ENCODE measurements at places on chromosomes 3 and 15. TPM values are rescaled to one million over a fixed set of nuclear protein-coding genes. Genes with fewer than 3 reads are reported as not detected.

STRC gene
- total RNA-seq = 0.42 TPM

SPTBN5 gene
- 0.84 TPM for total RNA-seq

HSPBAP1 gene
- 8.3 TPM for total RNA-seq

RTP3 gene
- total RNA-seq = not detected

- no peak for DNase-seq
Measured at GRCh38 chr3:116444115-116444747, 1.1 kb downstream of the LSAMP start.

DNA sequence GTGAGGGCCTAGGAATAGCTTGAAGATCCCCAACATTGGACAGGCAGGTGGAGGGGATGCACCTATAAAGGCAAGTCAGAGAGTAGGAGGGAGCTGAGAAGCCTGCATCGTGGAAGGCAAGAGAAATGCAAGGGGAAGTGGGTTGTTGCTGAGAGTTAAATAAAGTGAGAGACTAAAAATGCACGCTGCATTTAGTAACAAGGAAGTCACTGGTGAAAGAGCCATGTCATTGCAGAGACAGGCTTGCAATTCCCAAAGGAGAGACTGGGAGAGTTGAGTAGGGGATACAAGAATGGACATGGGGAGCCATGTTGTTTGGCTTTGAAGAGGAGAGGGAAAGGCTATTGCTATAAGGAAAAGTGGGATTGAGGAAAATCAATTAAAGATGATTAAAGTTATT lies 77.0 kb upstream of the HEG1 start:
- no peak for DNase-seq

DNA sequence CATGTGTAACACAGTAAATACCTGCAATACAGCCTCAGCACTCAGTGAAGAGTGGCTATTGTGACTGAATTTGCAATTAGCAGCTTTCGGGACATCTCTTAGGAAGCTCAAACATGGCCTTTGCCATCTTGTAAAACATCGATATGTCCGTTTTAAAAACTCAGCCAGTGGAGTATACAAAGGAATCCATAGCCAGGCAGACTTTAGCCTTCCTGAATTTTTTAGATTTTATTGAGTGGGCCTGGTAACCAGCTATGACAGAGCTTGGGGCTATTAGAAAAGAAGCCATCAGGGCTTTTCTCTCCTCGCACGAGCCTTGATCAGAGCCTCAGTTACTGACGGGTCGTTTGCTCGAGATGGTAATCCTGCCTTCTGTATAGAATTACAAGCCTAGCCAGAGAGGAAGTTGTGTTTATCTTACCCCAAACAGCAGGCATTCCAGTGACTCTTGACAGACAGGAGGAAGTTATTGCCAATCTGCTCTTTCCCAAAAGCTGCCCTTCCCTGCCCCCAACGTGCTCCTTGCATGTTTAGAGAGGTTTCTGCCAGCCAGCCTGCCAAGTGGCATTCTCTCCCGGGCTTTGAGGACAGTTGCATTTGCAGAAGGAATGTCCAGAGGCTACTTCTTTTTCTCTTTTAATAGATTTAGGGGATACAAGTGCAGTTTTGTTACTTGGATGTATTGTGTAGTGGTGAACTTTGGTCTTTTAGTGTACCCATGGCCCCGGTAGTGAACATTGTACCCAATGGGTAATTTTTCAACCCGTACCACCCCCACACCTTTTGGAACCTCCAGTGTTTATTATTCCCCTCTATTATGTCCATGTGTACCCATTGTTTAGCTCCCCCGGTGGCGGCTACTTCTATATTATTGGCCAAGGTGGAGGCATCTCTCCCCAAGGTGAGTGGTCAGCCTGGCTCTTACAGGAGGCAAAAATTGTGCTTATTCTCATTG lies 40.6 kb downstream of the ITPR1 start:
- DNase-seq = no peak

DNA sequence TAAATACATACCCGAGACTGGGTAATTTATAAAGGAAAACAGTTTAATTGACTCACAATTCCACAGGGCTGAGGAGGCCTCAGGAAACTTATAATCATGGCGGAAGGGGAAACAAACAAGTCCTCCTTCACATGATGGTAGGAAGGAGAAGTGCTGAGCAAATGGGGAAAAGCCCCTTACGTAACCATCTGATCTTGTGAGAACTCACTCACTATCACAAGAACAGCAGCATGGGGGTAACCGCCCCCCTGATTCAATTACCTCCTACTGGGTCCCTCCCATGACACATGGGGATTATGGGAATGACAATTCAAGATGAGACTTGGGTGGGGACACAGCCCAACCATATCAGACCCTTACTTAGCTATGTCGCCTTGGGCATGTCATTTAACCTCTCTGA lies 27.7 kb downstream of the SCG3 start:
- no peak for DNase-seq

DNA sequence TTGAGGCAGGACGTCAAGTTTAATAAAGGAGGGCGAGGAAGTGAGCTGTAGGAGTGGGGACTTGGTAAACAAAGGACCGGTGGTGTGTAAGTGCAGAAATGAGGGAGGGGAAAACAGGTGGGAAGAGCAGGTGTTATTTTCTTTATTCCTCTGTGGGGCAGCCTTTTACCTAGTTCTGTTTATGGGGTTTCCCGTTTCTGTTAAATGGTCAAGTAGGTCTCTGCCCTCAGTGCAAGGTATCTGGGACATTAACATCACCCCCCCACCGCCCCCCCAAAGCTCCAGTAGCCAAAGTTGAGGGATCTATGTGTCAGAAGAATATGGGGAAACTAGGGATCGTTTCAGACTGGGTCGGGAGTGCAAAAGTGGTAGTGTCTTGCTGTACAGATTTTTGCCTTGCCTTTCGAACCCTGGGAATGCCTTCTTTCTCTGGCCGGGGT lies 893 bp downstream of the MGA start:
- no peak for DNase-seq

GRCh38 chr15:60162968-60163355 lies 158.9 kb downstream of the FOXB1 start:
- no peak for DNase-seq

DNA sequence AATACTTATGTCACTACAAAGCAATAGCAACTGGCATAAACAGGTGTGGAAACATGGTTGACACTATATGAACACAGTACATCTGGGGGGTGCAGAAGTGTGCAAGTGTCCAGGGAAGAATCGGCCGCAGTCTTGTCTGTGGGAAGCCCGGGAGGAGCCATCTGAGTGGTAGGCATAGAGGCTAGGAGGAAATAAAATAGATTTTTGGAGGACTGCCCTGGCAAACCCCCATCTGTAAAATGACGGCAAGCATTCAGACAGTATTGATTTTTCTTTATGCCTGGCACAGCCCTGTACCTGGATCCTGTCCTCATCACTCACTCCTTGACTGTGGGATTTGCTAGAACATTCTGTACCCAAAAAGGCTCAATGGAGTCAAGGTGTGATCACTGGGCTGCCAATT lies 31.3 kb downstream of the THSD4 start:
- no peak for DNase-seq

DNA sequence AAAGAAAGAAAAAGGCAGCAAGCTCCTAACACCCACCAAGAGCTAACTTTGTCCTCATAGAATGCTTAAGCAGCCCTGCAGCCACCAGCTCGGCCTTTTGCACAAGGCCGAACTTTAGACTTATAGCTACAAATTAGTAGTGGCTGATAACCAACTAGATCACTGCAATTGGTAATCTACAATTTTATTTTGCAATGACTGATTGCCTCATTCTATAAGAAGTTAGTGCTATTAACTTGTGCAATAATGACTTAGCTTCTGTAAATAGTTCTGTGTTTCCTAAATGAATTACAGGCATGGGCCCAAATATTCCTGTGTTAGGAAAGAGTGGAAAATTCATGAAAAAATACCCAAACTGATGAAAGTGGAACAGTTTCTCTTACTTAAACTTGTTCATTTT lies 284.8 kb upstream of the CFAP20DC start:
- no peak for DNase-seq

- peak; percentile 59 for DNase-seq
Measured at GRCh38 chr15:63157891-63158431, 684 bp upstream of the RPS27L start.

GRCh38 chr3:142779591-142779990 lies 55.8 kb downstream of the TRPC1 start:
- no peak for DNase-seq

- DNase-seq = peak; percentile 34
Measured at GRCh38 chr3:126153695-126154360, 26.6 kb downstream of the ALDH1L1 start.

- DNase-seq = peak; percentile 43
Measured at GRCh38 chr15:52208306-52208946, 17.2 kb upstream of the GNB5 start.

- DNase-seq = no peak
Measured at GRCh38 chr15:74920456-74920855, 13.8 kb upstream of the FAM219B start.

- no peak for DNase-seq
Measured at GRCh38 chr15:65336493-65337435, 32.3 kb downstream of the RNU5B-1 start.

DNA sequence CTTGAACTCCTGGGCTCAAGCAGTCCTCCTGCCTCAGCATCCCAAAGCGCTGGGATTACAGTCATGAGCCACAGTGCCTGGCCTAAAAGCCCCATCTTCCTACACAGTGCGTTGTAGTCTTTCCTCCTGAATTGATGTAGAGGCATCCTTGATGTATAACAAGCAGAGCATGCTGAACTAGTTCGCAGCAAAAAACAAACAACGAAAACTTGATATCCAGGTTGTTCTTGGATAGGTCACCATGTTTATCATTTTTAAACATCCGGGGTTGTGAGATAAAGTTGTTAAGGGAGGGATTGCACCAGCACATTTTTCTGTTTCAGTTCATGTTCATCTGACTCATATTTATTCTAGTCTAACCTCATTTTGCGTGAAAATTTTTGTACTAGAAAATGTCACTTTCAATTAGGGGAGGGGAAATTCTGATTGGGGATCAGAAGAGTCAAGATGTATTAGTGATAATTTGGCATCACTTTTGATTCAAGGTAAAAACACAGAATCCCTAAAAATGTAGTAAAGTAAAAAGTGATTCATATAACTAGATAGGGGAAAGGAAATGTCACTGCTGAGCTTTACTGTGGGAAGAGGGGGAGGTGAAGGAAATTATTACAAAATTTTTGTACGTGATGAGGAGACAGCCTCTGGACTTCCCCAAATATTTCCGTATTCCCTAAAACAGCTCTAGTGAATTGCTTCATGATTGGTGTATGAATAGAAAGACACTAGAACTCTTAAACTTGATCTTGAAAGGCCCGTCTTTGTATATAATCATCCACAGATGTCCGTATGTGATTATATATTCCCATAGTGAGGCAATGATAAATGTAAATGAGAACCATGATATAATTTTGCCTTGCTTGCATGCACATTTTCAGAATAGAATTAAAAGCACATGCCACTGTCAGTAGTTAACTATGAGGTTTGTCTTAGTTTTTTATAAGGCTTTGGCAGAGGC lies 22.9 kb downstream of the RAB8B start:
- DNase-seq = no peak

- no peak for DNase-seq
Measured at GRCh38 chr3:160065282-160065681, 76.6 kb downstream of the IL12A start.

GRCh38 chr3:18079062-18079461 lies 336.6 kb upstream of the TBC1D5 start:
- DNase-seq = no peak

GRCh38 chr3:42375121-42375800 lies 35.1 kb downstream of the LYZL4 start:
- DNase-seq = no peak

DNA sequence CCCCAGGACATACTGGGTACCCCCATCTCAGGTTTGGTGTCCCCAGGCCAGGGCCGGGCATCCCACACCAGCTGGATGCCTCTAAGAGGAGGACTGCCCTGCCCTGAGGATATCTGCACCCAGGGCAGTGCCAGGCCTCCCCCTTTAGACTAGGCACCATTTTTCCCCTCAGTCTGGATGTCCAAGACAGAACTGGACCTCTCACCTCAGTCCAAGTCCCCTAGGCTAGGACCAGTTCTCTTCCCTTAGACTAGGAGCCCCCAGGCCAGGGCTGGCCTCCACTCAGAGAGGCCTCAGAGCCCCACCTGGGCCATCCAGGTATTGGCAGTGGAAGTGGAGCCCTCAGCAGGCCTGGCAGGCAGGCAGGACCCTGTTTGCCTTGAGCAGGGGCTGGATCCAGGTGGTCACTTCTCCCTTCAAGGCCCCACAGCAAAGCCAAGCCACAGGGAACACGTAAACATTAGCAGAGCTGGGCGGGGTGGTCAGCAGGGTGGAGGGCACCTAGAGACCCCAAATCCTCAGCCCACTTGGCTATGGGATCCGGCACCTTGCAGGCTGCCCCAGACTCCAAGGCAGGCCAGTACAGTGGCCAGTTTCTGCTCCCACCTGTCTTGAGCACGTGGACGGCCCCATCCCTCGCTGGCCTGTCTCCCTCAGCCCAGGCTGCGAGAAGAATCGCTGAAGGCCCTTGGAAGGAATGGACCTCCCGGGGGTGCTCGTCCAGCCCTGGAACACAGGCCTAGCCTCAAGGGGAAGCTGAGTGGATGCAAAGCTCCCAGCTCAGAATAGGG lies 28.3 kb downstream of the PTH1R start:
- no peak for DNase-seq

DNA sequence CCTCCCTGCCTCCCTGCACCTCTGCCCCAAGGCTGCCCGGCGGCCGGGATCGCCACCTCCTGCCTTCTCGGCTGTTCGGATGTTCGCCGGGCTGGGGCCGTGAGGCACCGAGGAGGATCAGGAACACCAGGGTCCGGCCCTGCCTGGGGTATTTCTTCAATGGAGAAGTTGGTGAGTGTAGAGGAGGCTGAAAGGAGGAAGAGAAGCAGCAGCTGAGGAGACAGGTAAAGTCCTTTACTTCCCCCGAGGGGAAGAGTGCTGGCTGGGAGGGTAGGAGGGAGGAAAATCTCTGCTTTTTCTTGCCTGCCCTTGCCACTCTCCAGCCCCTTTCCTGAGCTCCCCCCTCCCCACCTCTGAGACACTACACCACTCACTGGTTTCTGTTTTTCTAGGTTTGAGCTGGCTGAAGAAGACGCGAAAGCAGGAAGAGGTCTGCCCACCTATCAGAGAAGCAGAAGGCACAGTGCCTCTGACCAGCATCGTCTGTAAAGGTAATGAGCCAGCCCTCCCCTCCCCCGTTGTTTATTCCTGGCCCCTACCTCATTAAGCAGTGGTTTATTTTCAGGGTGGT lies 519 bp downstream of the ASB7 start:
- DNase-seq = no peak

Measured in H1 (cell line).